Activated CD8-positive, alpha-beta memory T cell treated with anti-CD3 and anti-CD28 coated beads for 36 hours (primary cell): ENCODE measurements at places on chromosomes 2 and 18. TPM values are rescaled to one million over a fixed set of nuclear protein-coding genes. Genes with fewer than 3 reads are reported as not detected.

The VWC2L gene
- total RNA-seq, result not detected

The L3MBTL4 gene
- total RNA-seq, result 0.17 TPM

The MC5R gene
- not detected for total RNA-seq

The SERPINB10 gene
- total RNA-seq, result not detected

The KIF1A gene
- 3.4 TPM for total RNA-seq

The ANKRD30BL gene
- total RNA-seq, result not detected

The AOX1 gene
- total RNA-seq, result not detected

The UNC50 gene
- 38.5 TPM for total RNA-seq

The SOX11 gene
- total RNA-seq, result not detected

The MAB21L4 gene
- not detected for total RNA-seq

The PAIP2B gene
- 1.9 TPM for total RNA-seq

The C2orf80 gene
- total RNA-seq, result not detected

The CPS1 gene
- total RNA-seq, result 2.4 TPM

The PJVK gene
- total RNA-seq, result 1.5 TPM

The DTYMK gene
- total RNA-seq, result 130 TPM

The ANKRD62 gene
- not detected for total RNA-seq

The SATB2 gene
- 0.15 TPM for total RNA-seq

The IL36G gene
- not detected for total RNA-seq

The TUBA4A gene
- 221 TPM for total RNA-seq

The VIT gene
- not detected for total RNA-seq

The TWSG1 gene
- total RNA-seq, result 16.2 TPM

The PHLPP1 gene
- 14.9 TPM for total RNA-seq

The GALNT14 gene
- total RNA-seq, result 1.1 TPM

The LYPD6 gene
- total RNA-seq, result not detected

The TMEM37 gene
- total RNA-seq, result not detected

The EGR4 gene
- 0.48 TPM for total RNA-seq

The PPP4R3B gene
- total RNA-seq, result 74.2 TPM

The GALNT13 gene
- not detected for total RNA-seq

The CAPN14 gene
- 0.29 TPM for total RNA-seq

The TEX44 gene
- not detected for total RNA-seq

The IL36A gene
- total RNA-seq, result not detected

The INO80D gene
- total RNA-seq, result 19.2 TPM

The SIX3 gene
- 0.08 TPM for total RNA-seq

The DSG1 gene
- not detected for total RNA-seq

The PROM2 gene
- 0.25 TPM for total RNA-seq

The FEV gene
- not detected for total RNA-seq

The INHBB gene
- total RNA-seq, result not detected

The CGREF1 gene
- total RNA-seq, result 4.7 TPM

The ALPP gene
- total RNA-seq, result not detected

The WNT6 gene
- total RNA-seq, result 0.17 TPM

The NR4A2 gene
- total RNA-seq, result 35.3 TPM

The EIF4E2 gene
- 69.5 TPM for total RNA-seq

The CARF gene
- 3.8 TPM for total RNA-seq

The EFR3B gene
- 0.17 TPM for total RNA-seq

The DNAH6 gene
- total RNA-seq, result 0.06 TPM

The CTLA4 gene
- 63.7 TPM for total RNA-seq

The RBM44 gene
- total RNA-seq, result 0.34 TPM

The SERPINB11 gene
- total RNA-seq, result not detected

The GULP1 gene
- not detected for total RNA-seq

The IL36B gene
- not detected for total RNA-seq

The KCNS3 gene
- total RNA-seq, result not detected

The FOXD4L1 gene
- 0.21 TPM for total RNA-seq

The ARHGAP25 gene
- total RNA-seq, result 64.0 TPM

The IKZF2 gene
- 8.3 TPM for total RNA-seq

The LYPD1 gene
- not detected for total RNA-seq

The GPR75 gene
- 2.0 TPM for total RNA-seq

The PSMA8 gene
- total RNA-seq, result 1.7 TPM

The ALPG gene
- total RNA-seq, result not detected

The ZNF385B gene
- total RNA-seq, result not detected

The GPC1 gene
- 1.7 TPM for total RNA-seq
